Neural crest cell (in vitro differentiated cells): ENCODE measurements at places on chromosomes 7 and 10.

DNA sequence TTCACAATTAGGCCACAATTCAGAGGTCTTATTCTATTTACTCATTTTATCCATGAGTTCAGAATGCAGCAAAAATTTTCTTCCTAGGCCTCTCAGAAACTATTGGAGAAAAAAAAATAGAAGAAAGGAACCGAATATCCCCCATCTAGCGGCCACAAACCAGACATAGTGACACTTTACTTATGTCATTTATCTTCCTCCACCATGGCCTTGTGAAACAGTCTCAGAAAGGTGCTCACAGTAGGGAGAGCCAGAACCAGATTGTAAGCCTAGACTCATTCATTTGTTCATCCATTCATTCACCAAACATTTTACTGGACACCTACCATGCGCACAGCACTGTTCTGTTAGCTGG is 16.0 kb downstream of the CREB3L2 start:
- no peak for DNase-seq

GRCh38 chr7:121957626-121958025 is 84.7 kb downstream of the PTPRZ1 start:
- no peak for DNase-seq

DNA sequence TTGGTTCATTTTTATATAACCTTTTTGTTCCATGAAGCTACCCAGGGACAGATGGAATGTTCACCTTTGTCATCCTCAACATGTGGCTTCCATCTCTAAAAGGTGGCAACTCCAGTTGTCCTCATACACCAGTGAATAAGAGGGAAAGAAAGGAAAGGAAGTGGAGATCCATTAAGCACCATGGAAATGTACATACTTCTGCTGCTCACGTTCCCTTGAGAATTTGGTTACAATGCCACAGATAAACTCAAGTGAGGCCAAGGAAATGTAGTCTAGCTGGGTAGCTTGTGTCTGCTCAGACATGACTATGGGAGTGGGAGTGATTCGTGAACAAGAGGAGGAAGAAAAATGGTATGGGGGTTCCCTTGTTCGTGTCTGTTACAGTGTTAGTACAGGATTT is 237.1 kb upstream of the FAM3C start:
- no peak for DNase-seq

DNA sequence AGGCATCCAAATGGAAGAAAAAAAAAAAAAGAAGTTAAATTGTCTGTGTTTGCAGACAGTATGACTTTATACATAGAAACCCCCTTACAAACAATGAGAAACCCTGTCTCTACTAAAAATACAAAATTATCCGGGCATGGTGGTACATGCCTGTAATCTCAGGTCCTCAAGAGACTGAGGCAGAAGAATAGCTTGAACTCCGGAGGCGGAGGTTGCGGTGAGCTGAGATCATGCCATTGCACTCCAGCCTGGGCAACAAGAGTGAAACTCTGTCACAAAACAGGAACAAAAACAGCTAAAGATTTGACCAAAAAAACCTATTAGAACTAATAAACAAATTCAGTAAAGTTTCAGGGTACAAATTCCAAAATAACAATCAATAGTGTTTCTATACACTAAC is 385.8 kb upstream of the GRM3 start:
- no peak for DNase-seq

- DNase-seq, result no peak
These were observed 137.9 kb downstream of the GRM8 start for GRCh38 chr7:127114742-127115265.

DNA sequence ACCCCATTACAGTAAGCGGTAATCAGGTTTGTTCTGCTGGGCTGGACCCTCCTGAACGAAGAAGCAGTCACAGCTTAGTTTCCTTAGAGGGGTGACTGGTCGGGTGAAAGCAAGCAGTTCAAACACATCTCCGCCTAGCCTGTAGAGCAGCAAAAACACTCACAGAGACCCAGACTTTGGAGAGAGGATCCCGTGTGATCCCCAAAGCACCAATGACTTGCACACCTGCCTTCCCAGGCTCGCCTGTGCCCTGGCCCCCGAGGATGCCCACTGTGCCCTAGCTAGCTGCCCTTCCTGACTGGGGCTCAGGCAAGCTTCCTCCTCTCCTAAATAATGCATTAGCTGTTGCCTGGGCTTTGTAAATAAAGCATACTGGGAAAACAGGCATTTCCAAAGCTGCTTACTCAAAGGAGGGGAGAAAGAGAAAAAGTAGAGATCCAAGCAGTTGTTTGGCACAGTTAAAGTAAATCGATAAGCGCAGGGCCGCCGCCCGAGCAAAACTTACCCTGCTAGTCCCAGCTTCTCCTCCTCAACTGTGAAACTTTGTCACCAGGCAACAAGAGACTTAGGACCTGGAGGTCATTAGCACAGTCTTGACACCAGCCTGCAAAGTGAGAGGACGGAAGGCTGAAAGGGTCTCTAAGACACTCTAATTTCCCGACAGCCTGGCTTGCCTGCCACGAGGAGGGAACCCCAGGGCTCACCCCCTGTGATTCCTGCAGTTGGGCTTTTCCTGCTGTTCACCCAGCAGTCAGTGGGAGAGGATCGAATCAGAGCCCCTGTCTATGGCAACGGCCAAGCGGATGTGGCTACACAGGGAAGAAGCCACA is 4.8 kb downstream of the LRRC18 start:
- no peak for DNase-seq

DNA sequence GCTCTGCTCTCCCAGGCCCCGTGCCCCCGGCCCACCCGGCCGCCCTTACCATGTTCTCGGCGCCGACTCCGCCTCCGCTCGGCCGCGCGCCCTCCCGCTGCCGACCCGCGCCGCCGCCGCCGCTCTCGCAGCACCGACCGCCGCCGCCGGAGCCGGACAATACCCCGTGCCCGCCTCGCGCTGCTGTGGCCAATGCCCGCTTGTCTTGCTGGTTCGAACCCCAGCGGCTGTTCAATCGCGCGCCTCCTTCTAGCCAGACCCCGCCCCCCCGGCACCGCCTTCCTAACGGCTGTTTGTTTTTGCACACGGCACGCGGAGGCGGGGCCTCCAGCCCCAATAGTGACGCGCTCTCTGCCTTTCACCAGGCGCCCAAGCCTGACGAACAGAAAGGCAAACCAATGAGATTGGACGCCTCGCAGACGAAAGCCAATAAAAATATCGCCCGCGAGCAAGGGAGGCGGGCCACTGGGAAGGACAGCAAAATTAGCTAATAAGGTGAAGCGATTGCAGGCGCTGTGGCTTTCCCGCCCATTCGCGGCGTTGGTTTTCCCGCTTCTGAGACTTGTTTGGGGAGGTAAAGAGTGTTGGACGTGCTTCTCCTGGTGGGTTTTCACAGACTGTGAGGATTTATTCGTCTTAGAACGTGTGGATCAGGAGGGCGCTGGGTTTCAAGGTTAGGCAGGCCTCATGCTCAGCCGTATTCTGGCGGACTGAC is at the start of gene H2AZ2:
Gene H2AZ2 (minus strand): TSS at position 168 of the 715 bp plus-strand sequence. CDS start 116 bp downstream, at position 52.
- peak; percentile 99 for DNase-seq
